Fibroblast of skin of right biceps (primary cell): ENCODE measurements at places on chromosomes 4 and X.

- peak; percentile 66 for DNase-seq
Observed at GRCh38 chrX:74534569-74535038, 79.8 kb downstream of the RLIM start.

GRCh38 chr4:145871209-145871608 lies 67.4 kb downstream of the ZNF827 start:
- no peak for DNase-seq

- DNase-seq: no peak
Observed at GRCh38 chr4:175891851-175892250, 79.8 kb upstream of the GPM6A start.

GRCh38 chr4:16585053-16585452 lies 313.4 kb downstream of the LDB2 start:
- DNase-seq: no peak

DNA sequence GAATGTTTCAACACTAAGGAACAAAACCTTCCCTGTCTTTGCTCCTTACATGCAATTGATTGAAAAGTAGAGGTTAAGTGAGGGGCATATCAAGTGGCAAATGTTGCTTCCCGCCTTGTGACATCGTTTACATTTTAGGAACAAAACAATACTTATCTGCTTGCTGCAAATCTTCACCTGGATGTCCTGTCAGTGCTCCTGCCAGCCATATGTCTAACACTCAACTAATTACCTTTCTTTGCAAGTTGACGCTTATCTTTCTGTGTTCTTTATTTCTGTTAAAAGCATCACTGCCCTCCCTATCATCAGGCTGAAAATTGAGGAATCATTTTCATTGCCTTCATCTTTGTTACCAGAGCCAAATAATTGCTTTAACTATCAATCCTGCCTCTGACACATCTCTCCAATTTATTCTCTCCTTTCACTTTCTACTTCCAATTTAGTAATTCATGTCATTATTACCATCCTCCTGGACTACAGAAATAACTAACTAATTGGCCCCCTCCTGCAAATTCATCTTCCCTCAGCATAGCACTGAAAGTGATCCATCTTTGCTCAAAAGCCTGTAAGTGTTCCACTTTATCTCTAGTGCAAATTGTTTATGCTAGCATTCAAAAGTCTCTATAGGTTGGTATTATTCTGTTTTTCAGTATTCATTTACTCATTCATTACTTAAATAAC lies 298.7 kb upstream of the ATOH1 start:
- no peak for DNase-seq

- DNase-seq: peak; percentile 3
Observed at GRCh38 chrX:110081740-110082139, 78.8 kb downstream of the TMEM164 start.

DNA sequence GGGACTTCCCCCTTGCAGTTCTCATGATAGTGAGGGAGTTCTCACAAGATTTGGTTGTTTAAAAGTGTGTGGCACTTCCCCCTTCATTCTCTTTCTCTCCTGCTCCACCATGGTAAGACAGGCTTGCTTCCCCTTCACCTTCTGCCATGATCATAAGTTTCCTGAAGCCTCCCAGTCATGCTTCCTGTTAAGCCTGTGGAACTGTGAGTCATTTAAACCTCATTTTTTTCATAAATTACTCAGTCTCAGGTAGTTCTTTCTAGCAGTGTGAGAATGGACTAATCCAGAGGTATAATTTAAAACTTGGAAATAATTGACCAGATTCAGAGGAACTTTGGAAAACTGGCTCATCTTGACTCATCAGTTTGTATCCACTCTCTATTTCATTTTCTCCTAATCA lies 129.0 kb downstream of the TMEM47 start:
- DNase-seq: no peak
